ENCODE measurements at places on chromosomes 11 and 22.
A peak's percentile ranks its signal among the peaks of the same experiment; 100 is the strongest.

DNA sequence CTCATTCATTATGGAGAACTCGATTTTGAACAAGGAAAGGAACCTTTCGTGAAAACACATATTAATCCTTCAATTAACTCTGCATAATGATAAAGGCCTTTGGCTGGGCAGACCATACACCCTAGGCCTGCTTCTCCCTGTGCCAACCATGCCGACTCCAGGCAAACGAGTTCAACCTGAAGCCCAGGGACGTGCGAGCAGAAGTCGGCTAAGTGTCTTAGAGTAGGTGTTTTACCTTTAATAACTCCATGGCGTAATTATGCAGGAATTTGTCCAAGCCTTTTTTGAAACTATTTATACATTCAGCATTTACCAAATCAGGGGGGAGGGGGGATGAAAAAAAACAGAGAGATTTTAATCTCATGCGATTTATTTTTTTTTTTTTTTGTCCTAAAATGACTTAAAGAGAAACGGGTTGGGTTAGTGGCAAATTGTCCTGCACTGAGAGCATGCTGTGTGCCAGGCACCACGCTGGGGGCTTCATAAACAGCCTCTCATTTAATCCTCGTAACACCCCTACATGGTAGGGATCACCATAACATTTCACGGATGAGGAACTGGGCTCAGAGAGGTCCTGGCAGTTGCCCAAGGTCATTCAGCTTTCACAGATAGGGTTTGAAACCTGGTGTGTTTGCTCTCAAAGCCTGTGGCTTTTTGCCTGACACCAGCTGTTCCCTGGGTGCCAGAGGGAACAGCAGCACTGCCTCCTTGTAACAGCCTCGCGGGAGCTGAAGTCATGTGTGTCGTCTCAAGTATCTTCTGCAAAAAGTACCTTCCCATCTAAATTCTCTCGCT lies 423.9 kb downstream of the MN1 start:
- DNase-seq = peak; percentile 71

DNA sequence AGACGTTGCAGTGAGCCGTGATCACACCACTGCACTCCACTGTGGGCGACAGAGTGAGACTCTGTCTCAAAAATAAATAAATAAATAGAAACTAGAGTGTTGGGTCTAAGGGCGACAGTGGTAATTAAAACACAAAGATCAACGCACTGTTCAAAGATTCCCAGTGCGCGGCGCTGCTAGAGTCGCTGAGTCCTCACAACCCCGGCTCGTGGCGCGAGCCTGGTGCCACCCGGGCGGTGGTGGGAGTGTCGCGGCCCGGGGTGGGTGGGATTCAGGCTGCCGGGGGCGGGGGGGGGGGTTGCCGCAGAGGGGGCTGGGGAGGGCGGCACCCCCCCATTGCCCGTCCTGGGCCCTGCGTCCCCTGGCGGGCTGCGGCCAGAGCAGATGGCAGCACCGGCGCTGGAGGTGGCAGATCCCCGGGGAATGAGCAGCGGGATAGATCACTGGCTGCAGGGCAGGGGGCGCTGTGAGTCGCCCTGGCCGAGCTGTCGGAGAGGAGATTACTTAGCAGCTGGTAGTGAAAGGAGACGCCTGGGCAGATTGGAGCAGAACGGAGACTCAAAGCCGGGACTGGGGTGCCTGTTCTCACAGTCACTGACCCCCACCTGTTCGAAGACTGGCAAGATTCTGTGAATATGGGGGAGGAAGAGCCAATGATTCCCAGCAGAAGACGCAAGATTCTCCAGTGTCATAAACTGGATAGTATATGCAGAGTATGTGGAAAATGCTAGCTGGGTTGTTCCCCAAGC lies 30.2 kb upstream of the APOBEC3A start:
- peak; percentile 86 for DNase-seq

DNA sequence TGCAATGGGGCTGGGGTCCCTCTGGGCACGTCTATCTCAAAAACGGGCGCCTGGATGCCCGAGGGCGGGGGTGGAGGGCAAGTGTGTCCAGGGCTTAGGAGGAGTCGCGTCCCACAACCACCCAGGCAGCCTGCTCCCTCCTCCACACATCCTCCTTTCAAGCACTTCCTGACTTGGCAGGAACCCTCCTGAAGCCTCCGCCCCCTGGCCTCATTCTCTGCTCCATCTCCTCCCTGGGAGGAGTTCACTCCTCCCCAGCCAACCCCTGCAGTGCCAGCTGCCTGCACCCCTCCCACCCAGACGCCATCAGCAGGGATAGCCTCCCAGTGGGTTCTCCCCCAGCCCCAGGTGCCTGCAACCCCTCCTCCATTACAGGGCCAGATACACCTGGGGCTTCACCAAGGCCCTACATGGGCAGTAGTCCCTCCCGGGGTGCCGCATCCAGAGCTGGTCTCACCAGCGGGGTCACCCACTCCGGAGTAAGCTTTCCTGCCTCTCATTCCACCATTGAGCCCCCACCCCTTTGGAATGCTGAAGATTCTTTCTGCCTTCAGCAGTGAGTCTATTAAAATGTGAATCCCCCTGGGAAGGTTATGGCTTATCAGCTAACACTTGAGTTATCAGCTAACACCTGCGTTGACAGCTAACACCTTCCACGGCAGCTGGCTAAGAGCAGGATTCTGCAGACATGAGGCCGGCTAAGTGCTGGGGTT lies 24.4 kb downstream of the RTN4R start:
- peak; percentile 87 for DNase-seq

- DNase-seq = peak; percentile 73
These were observed 27.9 kb upstream of the RBMXL2 start for GRCh38 chr11:7060868-7061267.

DNA sequence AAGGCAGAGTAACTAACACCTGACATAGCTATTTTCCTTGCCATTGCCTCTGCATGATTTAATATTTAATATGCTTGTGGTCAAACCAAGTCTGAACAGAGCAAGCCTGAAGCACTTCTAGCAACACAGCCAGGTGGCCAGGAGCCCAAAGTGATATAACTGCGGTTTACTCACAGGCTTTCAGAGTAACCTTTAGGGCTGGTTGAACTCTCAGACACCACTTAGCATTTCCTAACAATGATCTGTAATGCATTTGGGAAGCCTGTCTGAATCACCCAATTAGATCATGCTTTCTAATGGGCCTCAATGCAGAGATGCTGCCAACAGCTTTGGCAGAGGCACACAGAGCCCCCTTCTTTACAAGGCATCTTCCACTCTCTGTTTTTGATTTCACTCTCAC lies 96.1 kb downstream of the FDX1 start:
- DNase-seq = peak; percentile 29

DNA sequence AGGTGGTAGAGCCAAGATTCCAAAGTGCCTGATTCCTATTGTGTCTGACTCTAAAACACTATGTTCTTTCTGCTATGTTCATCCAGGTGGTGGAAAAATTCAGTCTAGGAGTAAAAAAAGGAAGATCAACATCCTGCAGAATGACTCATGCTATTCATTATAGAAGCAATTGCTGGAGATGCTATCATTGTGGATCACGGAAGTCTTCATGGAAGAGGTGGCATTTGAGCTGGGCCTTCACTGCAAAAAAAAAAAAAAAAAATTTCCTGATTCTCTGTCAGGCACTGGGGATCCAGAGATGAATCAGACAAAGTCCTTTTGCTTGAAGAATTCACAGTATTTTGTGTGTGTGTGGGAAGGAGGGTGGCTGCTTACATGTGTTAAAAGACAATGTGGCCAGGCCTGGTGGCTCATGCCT lies 1.4 kb upstream of the UVRAG start:
- DNase-seq = no peak

Measured in eye (tissue), 1 donor.